CD4-positive, alpha-beta T cell treated with Interleukin-4 for 4 hours (primary cell): ENCODE measurements at places on chromosomes 2 and 18.

- no peak for DNase-seq
Observed at GRCh38 chr2:206257861-206258260, 16.6 kb upstream of the ZDBF2 start.

DNA sequence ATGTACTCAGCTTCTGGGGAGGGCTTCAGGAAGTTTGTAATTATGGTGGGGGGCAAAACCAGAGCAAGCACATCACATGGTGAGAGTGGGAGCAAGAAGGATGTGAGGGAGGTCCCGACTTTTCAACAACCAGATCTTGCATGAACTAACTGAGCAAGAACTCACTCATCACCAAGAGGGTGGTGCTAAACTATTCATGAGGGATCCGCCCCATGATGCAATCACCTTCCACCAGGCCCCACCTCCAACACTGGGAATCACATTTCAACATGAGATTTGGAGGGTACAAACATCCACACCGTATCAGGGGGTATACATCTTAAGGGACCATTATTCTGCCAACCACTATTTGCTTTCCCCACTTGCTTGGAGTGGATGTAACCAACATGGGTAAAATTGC is 209.6 kb upstream of the HNRNPA3 start:
- DNase-seq = no peak

- no peak for DNase-seq
Observed at GRCh38 chr2:65880436-65880835, 448.0 kb upstream of the SPRED2 start.

GRCh38 chr18:58297198-58297597 is 253.2 kb downstream of the NEDD4L start:
- DNase-seq = peak; percentile 45

- DNase-seq = no peak
Observed at GRCh38 chr2:44692821-44693220, 248.7 kb upstream of the SIX3 start.
